ENCODE measurements at places on chromosomes 7 and 10.
A peak's percentile ranks its signal among the peaks of the same experiment; 100 is the strongest.

DNA sequence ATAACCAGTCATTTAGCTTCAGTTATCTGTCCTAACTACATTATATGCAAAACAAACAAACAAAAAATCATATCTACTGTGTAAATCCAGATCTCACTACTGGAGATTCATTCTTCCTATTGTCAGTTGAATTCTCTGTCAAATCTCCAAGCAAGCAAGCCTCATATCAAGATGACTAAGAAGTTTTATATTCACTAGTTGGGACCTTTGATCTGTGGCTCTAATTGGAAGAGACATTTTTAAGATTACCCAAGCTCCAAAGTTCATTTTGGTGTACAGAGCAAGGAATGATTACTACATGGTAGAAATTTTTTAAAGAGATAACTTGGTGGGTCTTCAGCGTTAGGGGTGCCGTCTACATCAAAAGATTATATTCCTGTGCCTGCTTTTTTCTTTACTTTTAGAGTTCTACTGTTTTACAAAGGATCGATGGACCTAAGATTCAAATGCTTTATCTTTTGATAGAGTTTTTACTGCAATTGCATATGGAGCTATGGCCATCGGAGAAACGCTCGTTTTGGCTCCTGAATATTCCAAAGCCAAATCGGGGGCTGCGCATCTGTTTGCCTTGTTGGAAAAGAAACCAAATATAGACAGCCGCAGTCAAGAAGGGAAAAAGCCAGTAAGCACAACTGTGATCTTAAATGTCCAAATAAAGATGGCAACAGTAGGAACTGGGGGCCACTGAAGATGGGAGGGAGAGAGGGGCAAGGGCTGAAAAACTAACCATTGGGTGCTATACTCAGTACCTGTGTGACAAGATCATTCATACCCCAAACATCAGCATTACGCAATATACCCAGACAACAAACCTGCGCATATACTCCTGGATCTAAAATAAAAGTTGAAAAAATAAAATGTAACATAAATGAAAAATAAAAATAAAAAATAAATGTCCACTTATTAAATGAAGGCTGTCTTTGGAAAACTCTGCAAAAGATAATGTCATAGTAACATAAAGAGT, 47.9 kb downstream of the SP8 start:
- no peak for DNase-seq

- no peak for DNase-seq
Measured at GRCh38 chr7:7127773-7128172, 54.6 kb upstream of the C1GALT1 start.

GRCh38 chr10:44389150-44389549, 4.3 kb upstream of the CXCL12 start:
- DNase-seq: no peak

DNA sequence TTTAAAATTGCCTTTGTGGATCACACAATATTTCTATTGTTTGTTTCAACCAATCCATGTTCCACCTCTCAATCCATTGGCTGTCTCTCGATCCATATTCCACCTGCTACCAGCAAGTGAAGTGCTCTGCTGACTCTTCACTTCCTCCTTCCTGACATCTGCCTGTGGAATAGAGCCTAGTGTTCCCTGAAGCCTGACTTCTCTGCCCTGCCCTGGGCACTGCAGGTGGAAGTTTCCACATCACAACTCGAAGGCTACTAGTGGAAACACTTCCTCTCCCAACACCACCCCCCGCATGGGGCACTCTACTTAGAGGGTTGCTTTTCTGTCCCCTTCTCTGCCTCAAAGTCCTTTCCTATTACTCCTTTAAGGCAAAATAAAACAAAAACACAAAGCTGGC, 563.8 kb upstream of the IGFBP3 start:
- DNase-seq: no peak

GRCh38 chr10:93337309-93337721, 144.8 kb downstream of the MYOF start:
- no peak for DNase-seq

- no peak for DNase-seq
Measured at GRCh38 chr10:57482259-57482658, 785.4 kb downstream of the IPMK start.

- DNase-seq: peak; percentile 87
Measured at GRCh38 chr10:93386631-93387369, 95.3 kb downstream of the MYOF start.

DNA sequence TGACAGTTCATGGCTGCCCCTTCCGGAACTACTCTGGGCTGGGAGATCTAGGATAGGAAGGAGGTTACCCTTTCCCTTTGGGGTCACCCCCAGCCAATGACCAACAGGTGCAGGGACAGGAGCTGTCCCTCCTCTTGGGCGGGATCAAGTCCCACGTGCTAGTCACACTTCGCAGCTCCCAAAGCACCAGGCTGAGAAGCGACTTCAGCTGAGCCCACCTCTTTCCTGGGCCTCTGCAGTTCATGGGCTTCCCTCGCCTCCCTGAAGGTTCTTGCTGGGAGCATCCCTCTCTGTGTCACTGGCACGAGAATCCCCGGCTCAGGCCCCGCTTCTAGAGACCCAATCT, 115.5 kb downstream of the FAM53B start:
- no peak for DNase-seq

- peak; percentile 64 for DNase-seq
Measured at GRCh38 chr10:79046741-79047583, 21.8 kb upstream of the ZMIZ1 start.

- DNase-seq: no peak
Measured at GRCh38 chr10:125071008-125071407, 89.4 kb downstream of the CTBP2 start.

DNA sequence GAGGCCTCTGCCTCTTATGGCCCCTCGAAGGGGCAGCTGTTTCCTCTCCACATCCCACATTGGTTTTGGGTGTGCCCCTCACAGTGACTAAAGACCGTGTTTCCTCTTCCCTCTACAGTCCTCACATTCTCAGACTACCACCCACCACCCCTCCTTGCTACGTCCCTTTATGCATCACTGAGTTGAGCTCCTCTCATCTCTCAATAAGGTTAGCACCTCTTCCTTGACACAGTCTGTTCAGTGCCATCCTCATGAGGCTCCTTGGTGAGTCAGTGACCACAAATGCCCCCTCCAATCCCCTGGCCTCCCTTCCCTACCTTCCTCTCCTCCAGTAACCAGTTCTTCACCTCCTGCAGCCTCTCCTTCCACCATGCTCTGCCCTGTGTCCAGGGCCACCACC, 239.1 kb upstream of the MYO3A start:
- no peak for DNase-seq

DNA sequence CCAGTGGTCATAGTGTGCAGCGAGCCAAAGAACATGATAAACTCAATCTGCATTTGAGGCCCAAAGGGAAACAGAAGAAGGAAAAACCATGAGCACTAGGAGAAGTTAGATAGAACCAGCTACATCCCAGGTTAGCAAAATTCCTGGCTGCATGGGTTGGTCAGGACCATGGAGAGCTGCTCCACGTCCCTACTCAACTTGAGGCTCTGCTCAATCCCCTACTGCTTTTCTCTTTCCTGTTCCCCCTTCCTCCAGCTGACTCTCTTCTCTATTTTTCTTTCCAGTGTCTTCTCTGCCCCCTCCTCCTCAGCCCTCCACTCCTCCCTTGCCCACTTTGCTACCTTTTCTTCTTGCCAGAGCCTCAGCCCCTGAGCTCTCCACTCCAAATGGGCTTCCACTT, 21.9 kb upstream of the VSIR start:
- DNase-seq: no peak

DNA sequence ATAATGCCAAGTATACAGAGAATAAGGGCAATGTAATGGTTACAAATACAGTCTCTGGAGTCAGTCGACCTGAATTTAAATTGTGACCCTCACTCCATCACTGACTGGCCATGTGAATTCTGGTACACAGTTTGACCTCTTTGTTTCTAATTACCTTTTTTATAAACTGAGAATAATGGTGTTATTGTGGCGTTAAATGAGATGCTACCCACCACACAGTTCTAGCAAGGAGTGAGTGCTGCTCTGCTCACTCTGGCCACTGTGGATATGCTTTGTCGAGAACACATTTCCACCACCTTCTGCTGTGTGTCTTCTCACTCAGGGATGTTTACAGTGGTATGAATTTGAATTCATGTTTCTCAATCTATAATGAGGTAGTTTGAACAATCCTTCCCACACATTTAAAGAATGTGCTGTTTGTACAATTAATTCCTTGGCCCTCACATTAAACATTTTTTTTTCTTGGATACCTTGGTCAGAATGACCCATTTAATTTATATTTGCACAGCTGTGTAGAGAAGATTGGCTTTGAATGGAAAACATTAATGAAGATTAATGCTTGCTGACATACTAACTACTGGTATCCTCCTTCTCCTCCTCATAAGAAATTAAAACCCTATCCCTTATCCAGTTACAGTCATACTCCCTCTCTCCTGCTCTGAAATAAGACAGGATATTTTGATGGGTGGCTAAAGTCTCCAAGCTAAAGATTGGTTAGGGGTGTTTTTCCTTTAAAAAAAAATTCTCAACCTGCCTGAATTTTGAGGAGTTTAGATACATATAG, 42.4 kb downstream of the PLCE1 start:
- DNase-seq: no peak

- DNase-seq: no peak
Measured at GRCh38 chr10:55063811-55064210, 262.8 kb upstream of the PCDH15 start.

GRCh38 chr7:1033546-1034145, 10.7 kb upstream of the GPR146 start:
- DNase-seq: no peak

GRCh38 chr7:32357535-32358277, 132.5 kb downstream of the LSM5 start:
- no peak for DNase-seq

DNA sequence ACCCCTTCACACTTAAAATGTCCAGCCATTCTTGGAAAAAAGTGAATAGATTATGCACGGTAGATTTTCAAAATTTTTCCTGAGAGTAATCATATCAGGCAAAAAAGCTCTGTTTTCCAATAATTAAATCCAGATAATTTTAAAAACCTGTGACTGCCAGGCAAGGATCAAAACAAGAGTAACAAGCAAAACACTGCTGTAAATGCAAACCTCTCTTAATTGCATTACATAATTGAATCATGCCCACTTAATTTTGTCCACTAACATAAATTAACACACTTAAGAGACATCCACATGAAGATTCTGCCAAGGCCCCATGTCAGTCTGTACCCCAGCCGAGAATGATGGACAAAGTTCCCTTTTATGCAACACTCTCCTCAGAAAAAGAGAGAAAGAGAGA, 135.3 kb downstream of the FGFR2 start:
- DNase-seq: no peak

DNA sequence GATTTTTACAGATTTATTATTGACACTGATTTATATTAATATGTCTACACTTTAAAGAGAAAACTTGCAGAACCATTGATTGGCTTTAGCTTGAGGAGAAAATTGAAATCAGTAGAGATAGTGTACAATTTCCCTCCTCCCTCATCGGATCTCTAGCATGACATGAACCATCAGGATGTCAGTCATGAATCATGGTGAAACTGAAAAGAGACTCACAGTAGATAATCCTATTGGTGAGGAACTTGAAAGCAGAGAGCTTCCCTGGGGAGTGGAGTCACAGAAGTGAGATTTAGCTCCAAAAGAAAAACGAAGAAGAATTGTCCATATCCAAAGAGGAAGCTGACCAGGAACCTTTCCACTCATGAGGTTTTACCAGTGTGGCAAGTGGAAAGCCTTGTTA, 346.8 kb downstream of the ABCA13 start:
- no peak for DNase-seq
